ENCODE measurements at places on chromosomes 1 and 21.

- DNase-seq: no peak
Measured at GRCh38 chr1:181113059-181113641, 24.6 kb downstream of the IER5 start.

DNA sequence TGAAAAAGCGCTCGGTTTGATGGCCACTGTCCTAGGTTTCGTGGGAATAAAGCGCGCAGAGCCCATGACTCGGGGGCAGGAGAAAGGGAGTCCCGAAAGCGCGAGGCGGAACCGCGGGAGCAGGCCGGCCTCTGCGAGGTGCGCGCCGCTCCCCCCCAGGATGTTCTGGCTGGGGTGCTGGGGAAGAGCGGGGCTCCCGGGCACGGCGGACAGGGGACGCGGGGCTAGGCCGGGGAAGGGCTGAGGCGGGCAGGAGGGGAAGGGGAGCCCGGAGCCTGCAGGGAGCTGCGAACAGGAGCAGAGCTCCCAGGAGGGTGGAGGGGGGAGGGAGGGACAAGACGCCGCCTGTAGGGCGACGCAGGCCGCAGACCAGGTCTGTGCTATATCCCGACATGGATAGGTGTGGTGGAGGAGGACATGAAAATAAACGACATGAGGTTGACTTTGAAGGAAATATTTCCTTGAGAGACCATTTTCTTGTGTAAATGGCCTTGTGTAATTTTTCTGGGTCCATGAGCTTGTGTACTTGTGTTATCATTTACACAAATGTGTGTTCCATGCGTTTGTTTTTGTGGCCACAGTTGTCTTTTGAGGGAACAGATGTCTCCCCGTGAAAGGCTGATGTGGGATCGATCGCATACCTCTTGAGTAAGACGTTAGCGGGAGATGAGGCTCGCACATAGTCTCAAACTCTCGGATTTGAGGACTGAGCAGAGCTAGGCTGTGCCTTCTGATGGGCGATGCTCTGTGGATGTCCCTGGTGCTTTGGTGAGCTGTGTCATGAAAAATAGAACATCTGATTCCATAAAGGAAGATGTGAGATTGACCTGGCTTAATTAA lies 1.3 kb downstream of the PCNT start:
- DNase-seq: no peak

- DNase-seq: no peak
Measured at GRCh38 chr1:210407887-210408252, 79.2 kb downstream of the HHAT start.

GRCh38 chr1:237565236-237565635 lies 325.5 kb downstream of the ZP4 start:
- DNase-seq: no peak

- no peak for DNase-seq
Measured at GRCh38 chr1:232983817-232984567, 33.6 kb downstream of the NTPCR start.

DNA sequence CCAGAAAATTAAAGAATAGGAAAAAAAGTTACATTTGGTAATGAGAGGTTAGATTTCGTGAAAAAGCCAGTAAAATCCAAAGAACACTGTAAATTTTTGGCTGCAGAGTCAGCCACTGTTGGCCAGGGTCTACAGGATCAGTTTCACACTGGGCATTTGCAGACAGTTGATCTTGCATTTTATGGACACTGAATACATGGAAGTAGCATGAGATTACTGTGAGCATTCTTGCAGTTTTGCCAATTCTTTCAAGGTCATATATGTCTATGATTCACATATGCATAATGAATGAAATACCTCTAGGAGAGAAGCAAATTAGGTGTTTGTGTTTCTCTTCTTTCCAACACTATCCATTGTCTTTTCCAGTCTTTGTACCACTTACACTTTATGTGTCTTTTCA lies 200.8 kb upstream of the DPYD start:
- no peak for DNase-seq

- no peak for DNase-seq
Measured at GRCh38 chr21:45505416-45506021, 36.7 kb downstream of the SLC19A1 start.

- no peak for DNase-seq
Measured at GRCh38 chr1:3270403-3271245, 183.8 kb upstream of the ARHGEF16 start.

- peak; percentile 87 for DNase-seq
Measured at GRCh38 chr1:53025034-53025768, 36.8 kb upstream of the PODN start.

DNA sequence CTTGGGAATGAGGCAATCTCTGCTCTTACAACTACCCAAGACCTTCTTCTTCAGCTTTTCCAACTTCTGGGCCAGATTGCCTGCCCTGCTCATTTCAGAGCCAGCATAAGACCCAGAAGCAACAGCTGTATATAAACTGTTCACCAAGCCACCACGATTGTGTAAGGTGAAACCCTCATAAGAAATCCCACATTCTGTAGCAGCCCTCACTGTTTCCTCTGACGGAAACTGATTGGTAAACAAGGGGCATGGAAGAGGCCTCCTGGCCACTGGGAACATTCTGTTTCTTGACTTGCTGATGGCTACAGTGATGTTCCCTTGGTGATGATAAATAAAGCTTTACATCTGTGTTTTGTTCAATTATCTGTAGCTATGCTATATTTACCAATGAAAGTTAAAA lies 39.7 kb upstream of the EXO1 start:
- DNase-seq: no peak

DNA sequence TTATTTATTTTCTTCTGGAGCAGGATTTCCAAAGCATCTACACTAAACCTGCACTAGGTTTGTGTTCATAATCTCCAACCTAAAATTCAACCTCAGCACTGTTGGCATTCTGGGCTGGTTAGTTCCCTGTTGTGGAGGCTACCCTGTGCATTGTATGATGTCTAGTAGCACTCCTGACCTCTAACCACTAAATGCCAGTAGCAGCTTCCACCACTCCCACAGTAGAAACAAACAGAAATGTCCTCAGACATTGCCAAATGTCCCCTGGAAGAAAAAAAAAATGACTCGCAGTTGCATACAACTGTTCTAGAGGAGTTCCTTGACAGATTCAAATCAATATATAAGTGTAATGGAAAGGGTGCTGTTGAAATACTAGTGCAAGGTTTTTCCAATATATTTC lies 18.9 kb downstream of the GRIK1 start:
- DNase-seq: no peak

- no peak for DNase-seq
Measured at GRCh38 chr1:21189906-21190500, 13.3 kb upstream of the EIF4G3 start.

- no peak for DNase-seq
Measured at GRCh38 chr1:60283690-60284089, 210.1 kb upstream of the C1orf87 start.

DNA sequence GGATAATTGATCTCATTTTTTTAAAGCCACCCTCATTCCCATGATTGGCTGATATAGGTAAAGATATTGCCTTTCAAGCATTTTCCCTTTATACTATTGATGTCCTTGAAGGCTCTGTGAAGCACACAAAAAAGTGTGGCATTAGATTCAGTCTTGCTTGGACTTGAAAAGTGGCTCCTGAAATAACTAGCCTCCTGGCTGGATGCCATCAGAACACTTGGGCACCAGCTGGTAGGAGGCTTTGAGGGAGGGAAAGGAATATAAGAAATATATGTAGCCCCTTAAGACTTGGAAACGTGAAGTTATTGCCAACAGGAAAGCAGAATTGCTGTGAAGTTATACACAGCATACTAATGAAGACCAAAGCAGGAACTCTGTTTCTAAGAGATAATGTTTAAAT lies 14.1 kb downstream of the MTR start:
- no peak for DNase-seq

- DNase-seq: no peak
Measured at GRCh38 chr1:170664093-170664827, at the start of gene PRRX1. Gene PRRX1, plus strand, starts transcription at chr1:170664131. Its CDS starts 88 bp downstream, at chr1:170664219.

- DNase-seq: no peak
Measured at GRCh38 chr1:116902027-116902426, 7.7 kb upstream of the PTGFRN start.

- no peak for DNase-seq
Measured at GRCh38 chr1:41652384-41653265, 168.1 kb upstream of the EDN2 start.

GRCh38 chr1:28021064-28021463 lies 61.3 kb downstream of the XKR8 start:
- no peak for DNase-seq

- DNase-seq: no peak
Measured at GRCh38 chr1:1759456-1760344, 18.6 kb downstream of the NADK start.

DNA sequence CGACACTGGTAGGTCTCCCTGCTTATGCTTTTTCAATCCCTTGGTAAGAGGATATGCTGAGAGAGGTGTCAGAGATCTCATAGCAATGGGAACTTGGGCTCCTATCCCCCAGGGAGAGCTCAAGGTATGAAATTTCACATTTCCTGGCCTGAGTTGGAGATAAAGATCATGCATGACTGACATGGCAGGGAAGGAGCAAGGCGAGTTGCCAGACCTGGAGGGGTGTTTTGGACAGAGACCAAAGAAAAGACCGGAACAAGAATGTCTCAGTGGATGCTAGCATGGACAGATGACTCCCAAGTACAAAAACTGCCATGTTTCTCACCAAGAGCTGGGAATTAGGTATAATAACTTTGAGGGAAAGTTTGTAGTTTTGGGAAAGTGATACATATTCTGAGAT lies 334.1 kb upstream of the B3GALT2 start:
- no peak for DNase-seq

- DNase-seq: no peak
Measured at GRCh38 chr1:178910023-178910422, 39.1 kb upstream of the ANGPTL1 start.

- no peak for DNase-seq
Measured at GRCh38 chr1:162916821-162917613, 56.0 kb upstream of the CCDC190 start.

DNA sequence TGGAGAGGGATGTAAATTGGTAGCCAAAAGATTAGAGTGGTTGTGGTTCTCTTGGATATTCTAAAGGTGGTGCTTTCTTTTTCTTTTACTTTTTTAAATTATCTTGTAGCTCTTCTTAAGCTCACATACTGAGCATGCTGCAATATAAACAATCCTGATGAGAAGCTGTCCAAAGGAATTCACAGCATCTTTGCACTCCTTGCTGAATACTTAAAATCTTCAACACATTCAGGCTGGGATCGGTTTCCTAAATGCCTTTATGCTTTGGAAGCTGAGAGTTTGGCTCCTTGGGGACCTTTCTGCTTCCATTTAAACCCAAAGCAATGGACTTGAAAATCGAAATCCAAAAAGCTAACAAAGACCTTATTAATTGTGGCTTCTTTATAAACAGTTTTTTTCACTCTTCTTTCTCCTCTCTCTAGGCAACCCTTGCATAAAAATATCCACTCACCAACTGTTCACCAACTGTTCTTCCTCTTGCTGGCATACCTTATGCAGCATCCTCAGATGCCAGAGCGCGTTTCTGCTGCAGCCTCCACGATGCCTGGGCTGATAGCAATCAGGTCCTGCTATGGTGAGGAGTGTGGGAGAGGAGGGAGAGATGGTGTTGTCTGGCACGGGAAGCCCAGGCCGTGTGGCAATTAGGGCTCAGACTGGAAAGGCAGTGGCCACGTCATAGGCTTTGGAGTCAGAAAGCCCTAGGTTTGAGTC lies 535.8 kb upstream of the DAB1 start:
- DNase-seq: no peak

DNA sequence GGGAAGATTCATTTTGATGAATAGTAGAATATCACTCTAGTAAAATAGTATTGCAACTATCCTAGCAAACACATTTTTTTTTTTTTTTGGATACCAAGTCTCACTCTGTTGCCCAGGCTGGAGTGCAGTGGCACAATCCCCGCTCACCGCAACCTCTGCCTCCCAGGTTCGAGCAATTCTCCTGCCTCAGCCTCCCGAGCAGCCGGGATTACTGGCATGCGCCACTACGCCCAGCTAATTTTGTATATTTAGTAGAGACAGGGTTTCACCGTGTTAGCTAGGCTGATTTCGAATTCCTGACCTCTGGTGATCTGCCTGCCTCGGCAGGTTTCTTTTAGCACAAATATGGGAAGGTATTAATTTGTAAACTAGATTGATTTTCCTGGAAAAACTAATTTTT lies 33.8 kb downstream of the KCTD3 start:
- no peak for DNase-seq
